ENCODE measurements at places on chromosomes 6 and 20.

GRCh38 chr6:112296122-112296521, 41.8 kb upstream of the LAMA4 start:
- DNase-seq = no peak

DNA sequence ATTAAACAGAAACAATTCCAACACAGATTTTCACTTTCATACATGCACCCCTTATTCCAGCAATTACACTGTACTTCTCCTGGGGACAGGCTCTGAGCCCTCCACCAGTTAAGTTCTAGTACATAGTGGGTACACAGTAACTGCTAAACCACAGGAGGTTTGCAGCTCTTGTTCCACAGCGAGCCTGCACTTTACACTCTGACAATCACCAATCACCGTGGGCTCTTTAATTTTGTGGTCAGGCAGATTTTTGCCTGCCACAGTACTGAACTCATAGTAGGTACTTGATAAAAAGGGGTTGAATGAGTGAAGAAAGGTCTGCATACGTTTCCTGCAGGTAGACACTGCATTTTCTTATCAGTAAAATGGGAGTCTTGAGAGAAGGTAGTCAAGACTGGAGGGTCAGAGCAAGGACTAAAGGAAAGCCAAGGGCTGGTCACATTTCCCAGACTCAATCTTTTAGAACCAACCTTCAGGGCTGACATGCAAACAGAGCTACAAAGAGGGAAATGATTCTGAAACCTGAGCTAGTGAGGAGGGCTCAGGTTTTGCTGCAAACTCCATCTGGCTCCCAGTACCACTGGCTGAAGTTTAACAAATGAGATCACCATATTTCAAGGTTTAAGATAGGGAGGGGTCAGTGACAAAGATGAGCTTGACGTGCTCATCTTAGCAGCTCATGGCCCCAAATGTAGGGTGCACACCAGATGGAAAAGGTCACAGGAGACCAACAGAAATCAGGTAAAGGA, 404.6 kb downstream of the BTBD9 start:
- DNase-seq = no peak

DNA sequence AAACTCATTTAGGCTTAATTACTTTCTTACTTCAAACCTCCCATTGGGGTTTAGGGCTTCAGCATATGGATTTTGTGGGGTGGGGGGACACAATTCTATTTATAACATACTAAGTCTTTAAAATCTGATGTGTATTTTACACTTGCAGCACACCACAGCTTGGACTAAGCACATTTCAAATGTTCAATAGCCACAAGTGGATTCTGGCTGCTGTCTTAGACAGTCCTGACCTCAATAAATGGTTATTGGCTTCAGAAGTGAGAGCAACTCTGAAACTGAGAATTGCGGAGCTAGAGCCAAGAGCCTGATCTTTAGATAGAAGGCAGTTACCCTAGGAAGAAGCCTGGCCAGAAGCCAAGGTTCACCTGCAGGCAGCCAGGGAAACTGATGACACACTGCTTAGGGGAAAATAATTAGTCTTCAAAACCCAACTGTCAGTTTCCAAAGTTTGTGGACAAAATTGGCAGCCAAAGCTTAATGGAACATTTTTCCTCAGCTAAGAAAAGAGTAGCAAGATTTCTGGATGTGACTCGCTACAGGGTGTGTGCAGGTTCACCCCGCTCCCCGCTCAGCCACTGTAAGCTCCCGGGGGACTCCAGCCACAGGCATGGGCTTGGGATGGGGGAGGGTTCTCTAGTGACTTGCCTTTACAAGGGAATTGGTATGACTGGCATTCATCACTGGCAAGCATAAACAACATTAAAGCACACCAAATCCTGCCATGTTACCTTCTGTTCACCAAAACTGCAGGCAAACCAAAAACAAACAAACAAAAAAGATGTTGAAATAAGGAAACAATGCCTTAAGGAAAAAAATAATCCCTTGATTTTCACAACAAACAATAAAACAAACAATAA, 219.8 kb downstream of the TFAP2A start:
- no peak for DNase-seq

DNA sequence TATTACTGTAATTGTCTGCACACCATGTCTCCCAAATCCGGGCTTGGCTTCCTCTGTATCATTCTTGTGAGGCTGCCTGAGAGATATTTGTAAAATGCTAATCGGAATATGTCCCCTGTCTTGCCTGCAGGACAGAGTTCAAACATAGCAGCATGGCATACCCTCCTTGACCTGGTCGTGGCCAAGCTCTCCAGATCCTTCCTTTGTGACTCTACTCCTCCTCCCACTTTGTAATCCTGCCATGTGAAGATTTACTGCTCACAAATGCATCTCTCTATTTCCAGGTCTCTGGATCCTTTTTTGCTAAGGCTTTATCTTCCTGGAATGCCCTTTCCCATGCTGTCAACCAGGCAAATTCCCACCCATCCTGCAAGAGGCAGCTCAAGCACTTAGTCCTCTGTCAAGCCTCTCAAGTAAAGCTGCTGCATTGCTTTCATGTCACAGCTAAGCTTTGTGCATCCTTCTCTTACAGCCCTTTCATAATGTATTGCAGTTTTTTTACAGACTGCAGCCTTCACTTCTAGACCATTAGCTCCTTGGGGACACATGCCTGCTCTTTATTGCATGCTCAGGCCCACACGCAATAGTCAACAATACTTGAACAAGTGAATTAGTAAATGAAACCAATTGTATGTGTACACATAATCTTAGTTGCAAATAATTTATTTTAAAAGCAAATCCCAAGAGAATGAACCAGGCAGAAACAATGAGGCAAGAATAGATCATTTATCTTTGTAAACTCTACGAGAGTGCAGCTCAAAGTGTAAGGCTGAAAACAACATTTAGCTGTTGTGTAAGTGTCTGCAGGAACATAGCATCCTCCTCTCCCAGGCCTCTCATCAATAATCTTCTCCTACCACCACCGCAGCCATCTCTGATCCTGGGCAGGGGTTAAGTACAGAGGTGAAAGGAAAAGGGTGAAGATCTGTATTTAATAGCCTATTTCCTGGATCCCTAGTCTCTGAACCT, 45.8 kb downstream of the HIVEP2 start:
- no peak for DNase-seq

GRCh38 chr20:13276945-13277541, 56.0 kb downstream of the ISM1 start:
- DNase-seq = no peak

GRCh38 chr20:62571669-62572344, 70.5 kb upstream of the SLCO4A1 start:
- DNase-seq = no peak

DNA sequence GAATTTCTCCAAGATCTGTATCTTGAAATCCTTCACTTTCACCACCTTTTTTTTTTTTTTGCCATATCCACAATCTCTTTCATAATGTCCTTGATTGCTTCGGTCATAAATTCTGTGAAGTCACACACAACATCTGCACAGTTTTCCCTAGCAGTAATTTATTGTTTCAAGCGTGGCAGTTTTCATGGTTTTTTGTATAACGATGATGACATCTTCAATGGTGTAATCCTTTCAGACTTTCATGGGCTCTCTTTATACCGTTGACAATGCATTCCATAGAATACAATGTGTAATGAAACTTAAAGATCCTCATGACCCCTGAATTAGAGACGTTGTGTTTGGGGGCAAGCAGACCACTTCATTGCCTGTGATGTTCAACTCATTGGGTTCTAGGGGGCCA, 693.1 kb downstream of the PTPRT start:
- no peak for DNase-seq

DNA sequence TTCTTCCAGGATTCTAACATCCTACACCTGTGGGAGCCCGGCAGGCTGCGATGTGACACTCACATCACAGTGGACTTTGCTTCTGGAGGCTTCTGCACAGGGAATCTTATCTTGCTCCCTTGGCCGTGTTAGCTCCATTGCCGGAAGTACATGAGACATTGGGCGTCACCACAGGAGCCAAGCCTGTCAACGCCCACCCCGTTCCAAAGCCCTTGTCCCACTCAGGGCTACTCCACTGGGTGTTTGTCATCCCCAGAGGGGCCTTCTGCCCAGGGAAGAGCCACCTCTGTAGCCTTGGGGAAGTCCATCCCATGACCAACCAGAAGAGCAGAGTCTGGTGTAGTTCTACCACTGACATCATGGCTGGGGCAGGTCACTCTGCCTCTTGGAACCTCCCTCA, 1.7 kb downstream of the RAB44 start:
- no peak for DNase-seq

DNA sequence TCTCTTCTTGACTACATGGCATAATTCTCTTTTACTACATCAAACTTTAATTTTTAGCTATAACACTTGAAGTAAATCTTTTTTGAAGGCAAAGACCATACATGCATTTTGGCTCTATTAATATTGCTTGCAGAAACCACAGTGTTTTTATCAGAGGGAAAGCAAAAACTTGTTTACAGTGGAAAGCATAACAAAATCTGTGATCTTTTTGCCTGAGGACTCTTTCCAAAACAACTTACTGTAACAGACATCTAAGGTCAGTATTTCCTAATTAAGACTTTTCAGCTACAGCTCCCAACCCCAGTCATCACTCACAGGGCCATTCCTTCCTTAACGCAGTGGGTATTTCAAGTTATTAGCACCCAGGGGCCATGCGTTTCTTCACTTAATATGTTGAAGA, 274.7 kb downstream of the CDKAL1 start:
- no peak for DNase-seq

DNA sequence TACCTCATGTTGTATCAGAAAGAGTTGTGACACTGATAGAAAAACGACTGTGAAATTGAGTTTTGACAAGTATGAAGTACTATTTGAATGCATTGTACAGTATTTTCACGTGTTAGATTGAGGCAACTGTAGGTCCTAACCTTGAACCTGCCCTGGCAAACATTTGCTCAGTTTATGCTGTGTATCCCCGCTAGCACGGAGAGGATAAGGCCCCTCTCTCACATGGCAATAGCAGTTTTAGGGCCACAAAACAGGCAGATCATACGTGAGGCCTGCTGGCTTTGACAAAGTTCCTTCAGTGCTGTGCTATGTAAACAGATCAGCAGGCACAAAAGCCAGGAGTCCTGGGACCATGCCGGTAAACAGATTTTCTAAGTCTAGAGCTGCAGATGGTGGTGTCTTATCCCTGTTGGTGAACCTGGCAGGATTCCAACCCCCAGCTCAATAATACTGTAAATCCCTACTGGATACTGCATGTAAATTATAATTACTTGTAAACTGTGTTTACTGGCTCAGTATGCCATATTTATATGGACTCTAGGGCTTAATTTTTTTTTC, 23.8 kb upstream of the FAM217A start:
- DNase-seq = no peak

- DNase-seq = no peak
Observed at GRCh38 chr6:143732536-143732935, 54.8 kb downstream of the PHACTR2 start.

GRCh38 chr6:163324688-163325389, 89.7 kb upstream of the QKI start:
- no peak for DNase-seq

- no peak for DNase-seq
Observed at GRCh38 chr20:54140927-54141566, 32.7 kb downstream of the CYP24A1 start.

DNA sequence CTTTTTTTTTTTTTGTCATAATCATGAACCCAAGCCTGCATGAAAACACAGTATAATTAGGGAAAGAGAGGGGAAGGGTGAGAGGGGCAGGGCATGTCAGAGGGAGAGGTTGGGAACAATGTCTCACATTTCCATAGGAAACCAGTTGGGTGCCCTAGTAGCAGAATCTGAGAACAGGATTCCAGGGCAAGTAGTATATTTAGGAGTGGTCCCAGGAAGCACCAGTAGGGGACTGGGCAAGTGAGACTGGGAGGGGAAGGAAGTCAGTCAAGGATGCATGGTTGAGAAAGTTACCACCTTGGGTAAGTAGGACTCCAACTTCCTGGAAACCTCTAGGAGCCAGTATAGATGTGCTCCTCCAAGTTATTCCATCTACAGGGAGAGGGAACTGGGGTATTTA, 88.6 kb upstream of the MAFB start:
- DNase-seq = no peak

GRCh38 chr6:139690007-139690406, 315.6 kb upstream of the CITED2 start:
- no peak for DNase-seq

DNA sequence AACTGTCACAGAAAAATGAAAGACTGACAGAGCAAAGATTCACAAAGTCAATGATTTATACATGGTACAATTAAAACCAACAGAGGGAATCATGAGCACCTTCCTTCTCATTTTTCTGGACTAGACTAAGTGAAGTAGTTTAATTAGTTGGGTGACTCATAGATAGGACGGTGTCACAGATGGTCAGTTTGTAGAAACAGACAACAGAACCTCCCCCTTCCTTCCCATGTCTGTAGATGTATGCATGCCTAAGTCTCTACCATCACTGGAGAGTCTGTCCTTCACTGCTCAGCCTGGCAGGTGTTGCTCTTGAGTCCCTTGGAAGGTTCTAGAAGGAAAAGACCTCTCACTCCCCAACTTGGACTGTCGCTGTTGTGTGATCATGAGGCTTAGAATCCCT, 75.4 kb upstream of the EEF1E1 start:
- DNase-seq = no peak

- no peak for DNase-seq
Observed at GRCh38 chr6:145483191-145483996, 251.9 kb downstream of the EPM2A start.

GRCh38 chr6:63964366-63964765, 328.8 kb downstream of the PHF3 start:
- DNase-seq = no peak

DNA sequence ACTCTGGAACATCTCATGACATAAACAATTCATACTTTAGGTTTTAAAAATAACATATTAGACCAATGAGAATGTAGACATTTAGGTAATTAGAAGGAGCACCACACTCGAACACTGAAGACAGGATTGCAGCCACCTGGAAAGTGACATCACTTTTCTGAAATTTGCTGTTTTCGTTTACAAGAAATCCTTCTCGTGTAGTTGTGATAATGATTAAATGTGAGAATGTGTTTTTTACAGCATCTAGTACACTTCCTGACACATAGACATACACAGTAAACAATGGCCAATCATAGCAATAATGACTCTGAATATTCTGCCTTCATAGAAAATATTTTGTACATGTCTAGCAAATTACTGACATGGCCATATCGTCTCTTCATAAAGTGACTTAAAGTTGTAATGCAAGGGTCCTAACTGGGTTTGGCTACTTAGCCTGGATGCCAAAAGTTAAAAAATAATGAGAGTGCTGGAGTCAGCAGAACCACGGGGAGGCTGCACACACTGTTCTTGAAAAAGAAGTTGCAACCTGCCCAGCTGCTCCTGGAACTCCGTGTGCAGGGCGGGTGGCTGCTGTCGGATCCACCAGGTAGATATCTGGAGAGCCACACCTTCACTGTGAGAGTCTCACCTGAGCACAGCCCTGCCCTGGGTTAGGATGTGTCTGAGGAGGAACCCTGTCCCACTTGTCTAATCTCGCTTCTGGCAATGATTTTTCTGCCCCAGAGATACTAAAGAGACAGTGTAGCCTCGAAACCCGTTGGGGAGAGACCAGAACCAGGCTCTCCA, 212.9 kb downstream of the QKI start:
- no peak for DNase-seq

- DNase-seq = peak; percentile 59
Observed at GRCh38 chr6:42898891-42899361, 16.9 kb upstream of the PTCRA start.
